ENCODE measurements at places on chromosomes 13 and 19.

GRCh38 chr13:48426052-48426451 lies 13.1 kb upstream of the LPAR6 start:
- no peak for DNase-seq

GRCh38 chr19:54312436-54313377 lies at the start of gene LILRA5:
Gene LILRA5 (minus strand): TSS chr19:54313166. CDS start chr19:54313019, 147 bp downstream.
- DNase-seq: no peak

DNA sequence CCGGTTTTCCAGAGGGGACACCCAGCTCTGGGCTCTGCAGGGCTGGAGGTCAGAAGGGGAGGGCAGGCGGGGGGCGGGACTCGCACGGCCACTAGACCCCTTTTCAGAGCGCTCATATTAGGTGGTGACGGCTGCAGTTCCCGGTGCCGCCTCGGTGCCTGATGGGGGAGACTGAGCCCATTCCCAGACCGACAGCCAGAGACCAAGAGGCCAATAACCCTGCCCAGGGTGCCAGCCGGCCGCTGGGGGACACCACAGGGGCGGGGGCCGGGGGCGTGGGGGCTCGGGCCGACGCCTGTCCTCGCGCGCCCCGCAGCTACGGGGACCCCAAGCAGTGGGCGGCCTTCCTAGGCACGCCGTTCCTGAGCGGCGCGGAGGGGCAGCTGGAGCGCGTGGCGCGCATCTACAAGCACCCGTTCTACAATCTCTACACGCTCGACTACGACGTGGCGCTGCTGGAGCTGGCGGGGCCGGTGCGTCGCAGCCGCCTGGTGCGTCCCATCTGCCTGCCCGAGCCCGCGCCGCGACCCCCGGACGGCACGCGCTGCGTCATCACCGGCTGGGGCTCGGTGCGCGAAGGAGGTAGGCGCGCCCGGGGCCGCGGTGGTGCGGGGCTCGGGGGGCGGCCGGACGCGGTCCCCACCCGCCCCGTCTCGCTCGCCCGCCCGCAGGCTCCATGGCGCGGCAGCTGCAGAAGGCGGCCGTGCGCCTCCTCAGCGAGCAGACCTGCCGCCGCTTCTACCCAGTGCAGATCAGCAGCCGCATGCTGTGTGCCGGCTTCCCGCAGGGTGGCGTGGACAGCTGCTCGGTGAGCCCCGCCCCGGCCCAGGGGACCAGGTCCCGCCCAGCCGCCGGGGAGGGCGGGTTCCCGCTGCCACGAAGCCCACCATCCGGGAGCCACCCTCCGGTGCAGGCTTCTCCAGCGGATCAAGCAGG lies 2.4 kb downstream of the TIMM13 start:
- no peak for DNase-seq

DNA sequence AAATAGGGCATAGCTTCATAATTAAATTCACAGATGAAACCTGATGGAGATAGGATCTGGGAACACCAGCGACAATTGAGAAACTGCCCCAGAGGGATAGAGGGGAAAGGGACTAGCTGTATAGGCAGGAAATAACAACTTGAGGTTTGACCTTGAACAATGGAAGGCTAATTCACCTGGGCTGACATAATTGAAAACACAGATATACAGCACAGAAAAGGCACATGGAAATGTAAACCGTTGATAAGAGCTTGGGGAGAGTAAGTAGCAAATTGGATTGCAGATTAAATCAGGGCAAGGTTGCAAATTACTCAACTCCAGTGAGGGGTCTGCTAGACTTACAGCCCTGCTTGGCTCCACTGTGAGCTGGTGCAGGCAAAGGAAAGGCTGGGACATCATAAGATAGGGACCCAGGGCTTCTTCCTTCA lies 246.7 kb downstream of the DLEU7 start:
- no peak for DNase-seq

DNA sequence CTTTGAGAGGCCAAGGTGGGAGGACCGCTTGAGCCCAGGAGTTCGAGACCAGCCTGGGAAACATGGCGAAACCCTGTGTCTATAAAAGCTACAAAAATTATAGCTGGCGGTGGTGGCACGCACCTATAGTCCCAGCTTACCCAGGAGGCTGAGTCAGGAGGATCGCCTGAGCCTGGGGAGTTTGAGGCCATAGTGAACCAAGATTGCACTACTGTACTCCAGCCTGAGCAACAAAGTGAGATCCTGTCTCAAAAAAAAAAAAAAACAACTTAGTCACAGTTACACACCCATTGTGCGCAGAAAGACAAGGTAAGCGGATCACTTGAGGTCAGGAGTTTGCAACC lies 728 bp upstream of the DENND1C start:
- no peak for DNase-seq

DNA sequence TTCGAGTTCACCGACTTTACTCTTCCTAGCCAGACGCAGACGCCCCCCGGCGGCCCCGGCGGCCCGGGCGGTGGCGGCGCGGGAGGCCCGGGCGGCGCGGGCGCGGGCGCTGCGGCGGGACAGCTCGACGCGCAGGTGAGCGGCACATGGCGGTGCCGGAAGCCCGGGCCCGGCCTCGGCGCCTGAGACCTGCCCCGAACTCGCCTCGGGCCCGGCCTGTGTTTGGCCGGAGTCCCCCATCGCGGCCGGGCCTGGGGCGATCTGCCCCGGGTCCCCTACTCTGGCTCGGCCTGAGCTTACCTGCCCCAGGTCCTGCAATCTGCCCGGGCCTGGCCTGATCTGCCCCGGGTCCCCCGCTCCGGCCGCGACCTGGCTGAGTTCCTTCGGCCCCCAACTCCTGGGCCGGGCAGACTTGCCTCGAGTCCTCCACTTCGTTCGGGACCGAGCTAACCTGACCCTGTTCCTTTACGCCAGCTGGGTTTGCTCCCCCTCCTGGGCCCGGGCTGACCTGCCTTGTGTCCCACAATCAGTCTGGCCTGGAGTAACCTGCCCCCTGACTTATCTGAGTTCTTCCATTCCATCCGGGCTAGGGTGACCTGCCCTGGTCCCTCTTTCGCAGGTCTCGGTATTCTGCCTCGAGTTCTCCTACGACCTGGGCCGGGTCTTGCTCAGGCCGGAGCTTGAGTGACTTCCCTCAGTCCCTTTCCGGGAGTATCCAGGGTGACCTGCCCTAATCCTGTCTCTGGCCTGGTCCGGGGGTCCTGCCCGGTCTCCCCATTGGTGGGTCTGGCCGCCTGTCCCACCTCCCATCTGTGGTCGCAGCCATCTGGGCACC lies 764 bp downstream of the UPF1 start:
- DNase-seq: no peak

DNA sequence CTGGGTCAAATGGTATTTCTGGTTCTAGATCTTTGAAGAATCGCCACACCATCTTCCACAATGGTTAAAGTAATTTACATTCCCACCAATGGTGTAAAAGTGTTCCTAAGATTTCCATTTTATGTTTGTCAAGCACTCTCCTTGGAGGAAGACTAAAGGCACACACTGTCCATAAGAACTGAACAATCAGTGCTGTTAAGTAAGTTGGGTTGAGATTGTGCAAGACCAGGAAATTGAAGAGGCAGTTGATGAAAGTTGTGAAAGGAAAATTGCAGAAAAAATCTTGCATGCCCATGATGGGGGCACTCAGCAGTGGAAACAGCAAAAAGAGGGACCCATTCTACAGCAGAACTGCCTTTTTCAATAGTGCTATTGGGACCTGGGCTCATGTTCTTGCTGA lies 323.6 kb downstream of the DLEU7 start:
- no peak for DNase-seq

DNA sequence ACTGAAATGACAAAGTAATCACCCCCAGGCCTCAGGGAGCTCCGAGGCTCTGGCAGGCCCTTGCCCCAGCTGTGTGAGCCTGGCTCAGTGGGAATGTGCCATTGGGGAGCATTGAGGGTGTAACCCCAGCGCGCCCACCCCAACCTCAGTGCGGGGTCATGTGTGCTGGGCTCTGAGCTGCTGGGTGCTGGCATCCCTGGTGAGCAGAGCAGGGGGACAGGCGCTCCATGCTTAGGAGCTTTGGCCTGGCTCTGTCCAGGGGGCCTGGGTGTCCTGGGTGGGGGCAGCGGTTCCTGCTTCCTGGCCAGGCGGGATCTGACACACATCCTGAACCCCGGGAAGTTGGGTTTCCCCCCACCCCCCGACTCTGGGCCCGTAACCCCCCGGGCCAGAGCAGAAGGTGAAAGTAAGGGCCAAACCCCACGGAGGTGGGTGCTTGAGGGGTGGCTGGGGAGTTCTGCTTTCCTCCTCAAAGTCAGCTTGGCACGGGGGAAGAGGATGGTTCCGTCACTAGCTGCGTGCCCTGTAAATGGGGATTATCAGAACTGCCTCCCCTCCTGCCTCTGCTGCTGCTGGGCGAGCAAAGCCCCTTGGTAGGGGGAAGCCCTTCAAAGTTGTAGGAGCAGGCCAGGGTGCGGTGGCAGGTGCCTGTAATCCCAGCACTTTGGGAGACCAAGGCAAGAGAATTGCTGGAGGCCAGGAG lies 1.7 kb downstream of the LRP3 start:
- DNase-seq: no peak

- DNase-seq: no peak
Observed at GRCh38 chr13:100447831-100448230, 140.8 kb downstream of the GGACT start.

- no peak for DNase-seq
Observed at GRCh38 chr13:28252547-28252946, 114.2 kb downstream of the PAN3 start.

DNA sequence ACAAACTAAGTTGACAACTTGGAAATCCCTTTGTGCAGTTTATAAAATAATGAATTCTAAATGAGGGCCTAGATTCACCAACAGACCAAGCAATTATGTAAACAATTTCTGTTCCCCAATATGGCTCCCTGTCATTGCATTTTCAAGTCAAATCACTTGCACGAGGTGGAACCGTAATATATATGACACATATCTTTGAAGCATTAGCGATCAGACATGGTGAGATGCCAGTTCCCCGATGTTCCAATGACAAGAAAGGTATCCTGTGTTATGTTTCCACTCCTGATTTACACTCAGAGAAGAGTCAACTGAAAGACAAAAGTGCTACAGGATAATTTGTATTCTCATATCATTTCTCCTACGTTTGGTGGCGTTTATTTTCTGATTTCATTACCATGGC lies 108.5 kb upstream of the TDRD3 start:
- DNase-seq: no peak

DNA sequence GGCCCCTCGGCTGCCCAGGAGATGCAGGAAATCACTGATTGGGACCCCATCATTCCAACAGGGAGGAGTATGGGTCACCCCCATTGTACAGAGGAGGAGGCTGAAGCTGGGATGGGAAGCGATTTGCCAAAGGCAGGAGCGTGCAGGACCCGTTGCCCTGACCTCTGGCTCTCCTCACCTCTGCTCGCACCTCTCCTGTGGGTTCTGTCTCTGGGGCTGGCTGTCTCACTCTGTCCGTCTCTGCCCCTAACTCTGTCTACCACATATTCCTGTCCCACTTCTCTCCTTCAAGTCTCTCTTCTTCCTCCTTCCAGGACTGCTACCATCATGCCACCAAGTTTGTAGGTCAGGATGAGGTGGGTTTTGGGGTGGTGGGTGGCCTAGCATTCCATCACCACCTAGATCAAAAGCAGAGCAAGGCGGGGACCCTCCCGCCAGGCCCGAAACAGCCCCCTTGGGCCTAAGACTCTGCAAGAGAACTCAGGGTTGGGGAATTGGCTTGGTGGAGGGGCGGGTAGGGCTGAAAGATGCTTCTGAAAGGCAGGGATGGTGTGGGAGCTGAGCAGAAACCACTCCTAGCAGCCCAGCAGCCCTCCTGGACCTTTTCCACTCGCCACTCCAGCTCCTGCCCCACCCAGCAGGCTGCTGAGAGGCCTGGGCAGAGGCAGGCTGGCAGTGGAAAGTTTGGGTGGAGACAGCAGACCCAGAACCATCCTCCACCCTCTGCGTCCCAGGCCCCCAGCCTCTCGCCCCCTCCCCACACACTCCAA lies 1.0 kb upstream of the LGALS7 start:
- DNase-seq: no peak

- no peak for DNase-seq
Observed at GRCh38 chr13:66237411-66238062, 992.6 kb downstream of the PCDH9 start.

- no peak for DNase-seq
Observed at GRCh38 chr19:34560229-34560628, 78.7 kb downstream of the WTIP start.

- no peak for DNase-seq
Observed at GRCh38 chr13:49395451-49395865, 48.4 kb downstream of the CAB39L start.

DNA sequence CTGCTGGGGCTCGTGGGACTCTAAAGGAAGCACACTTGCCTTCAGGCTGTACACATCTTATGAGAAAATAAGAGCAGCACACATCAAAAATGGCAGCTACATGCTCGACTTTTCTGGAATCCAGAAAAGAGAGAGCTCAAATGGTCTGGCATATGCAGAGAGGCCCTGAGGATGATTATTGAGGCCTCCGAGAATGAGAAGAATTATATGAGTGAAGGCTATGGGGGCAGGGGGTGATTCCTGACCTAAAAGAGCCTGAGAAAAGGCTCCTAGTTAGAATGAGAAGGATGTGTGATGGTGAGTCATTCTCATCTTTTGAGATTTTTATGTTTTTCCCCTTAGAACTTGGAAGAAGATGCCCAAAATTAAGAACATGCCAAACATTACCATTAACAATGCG lies 97.1 kb downstream of the HSPH1 start:
- DNase-seq: no peak

GRCh38 chr19:3950871-3951861 lies 18.3 kb downstream of the NMRK2 start:
- no peak for DNase-seq

DNA sequence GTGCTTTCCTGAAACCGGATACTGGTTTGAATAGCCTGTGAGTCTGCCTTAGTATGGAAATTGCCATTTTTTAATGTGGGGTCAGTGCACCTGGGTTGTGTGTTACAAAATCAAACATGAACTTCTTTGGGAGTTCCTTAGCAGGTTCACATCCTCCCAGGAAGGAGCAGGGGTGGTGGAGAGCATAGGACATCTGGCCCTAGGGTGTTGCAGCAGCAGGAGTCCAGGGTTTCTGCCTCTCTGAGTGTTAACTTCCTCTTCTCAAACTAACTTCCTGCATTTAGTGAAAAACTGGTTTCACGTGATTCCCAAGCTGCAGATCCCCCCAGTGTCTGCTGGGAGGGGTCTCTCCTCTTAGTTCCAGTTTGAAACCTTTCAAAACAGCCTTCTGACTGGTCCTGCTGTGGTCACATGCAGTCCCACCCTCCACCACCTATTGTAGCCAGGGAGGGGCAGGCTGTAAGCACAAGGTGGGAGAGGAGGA lies 7.2 kb downstream of the RNASEH2B start:
- DNase-seq: no peak

GRCh38 chr19:19034204-19034624 lies 811 bp downstream of the ARMC6 start:
- DNase-seq: peak; percentile 47

All from stimulated activated CD4-positive, alpha-beta T cell treated with anti-CD3 and anti-CD28 coated beads, TNF-alpha, amount 100 ng/mL, for 1 hour (primary cell).